ENCODE measurements at places on chromosomes 1 and 21. TPM values are rescaled to one million over a fixed set of nuclear protein-coding genes. Genes with fewer than 3 reads are reported as not detected.

GPR37L1 gene
- total RNA-seq, result not detected

PDE9A gene
- total RNA-seq, result 1.2 TPM

C1orf174 gene
- 61.5 TPM for total RNA-seq

TMEM200B gene
- total RNA-seq, result not detected

ADGRB2 gene
- total RNA-seq, result 12.8 TPM

AMY1B gene
- total RNA-seq, result not detected

TUFT1 gene
- total RNA-seq, result 7.2 TPM

SPTA1 gene
- not detected for total RNA-seq

PAQR6 gene
- 2.6 TPM for total RNA-seq

CD164L2 gene
- 0.40 TPM for total RNA-seq

GRCh38 chr1:209183195-209183594, 400.3 kb upstream of the CAMK1G start:
- no peaks in the 10 kb centered on the region for H3K4me1 ChIP-seq
- DNase-seq, result no peak
- no peak overlapping the region for H3K27ac ChIP-seq
- no peaks in the 10 kb centered on the region for H3K27me3 ChIP-seq
- H3K4me3 ChIP-seq, result no peak overlapping the region

- no peaks in the 10 kb centered on the region for H3K27me3 ChIP-seq
- DNase-seq, result no peak
- H3K36me3 ChIP-seq, result no peaks in the 10 kb centered on the region
- no peaks in the 10 kb centered on the region for H3K4me1 ChIP-seq
Observed at GRCh38 chr1:227938911-227939790, 8.6 kb downstream of the WNT9A start.

- DNase-seq, result no peak
- peaks cover 35% of the 10 kb centered on the region for H3K36me3 ChIP-seq
- H3K4me3 ChIP-seq, result no peak overlapping the region
Observed at GRCh38 chr21:41913230-41913629, 34.1 kb upstream of the PRDM15 start.

DNA sequence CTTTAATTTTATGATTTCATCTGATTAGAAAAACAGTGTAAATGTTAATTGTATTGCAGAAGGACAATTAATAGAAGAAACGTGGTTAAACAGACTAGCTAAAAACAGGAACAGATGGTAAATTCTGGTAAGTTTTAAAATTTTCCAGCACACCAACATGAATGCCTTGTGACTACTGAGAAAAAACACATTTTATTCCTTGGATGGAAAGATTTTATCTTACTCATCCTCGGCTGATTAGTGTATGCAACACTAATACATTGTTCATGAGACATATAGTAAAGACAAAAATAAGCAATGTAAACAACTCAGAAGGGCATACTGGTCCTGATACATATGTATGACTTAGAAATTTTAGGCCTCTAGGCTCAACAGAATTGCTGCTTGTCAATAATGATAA, 4.9 kb upstream of the AK5 start:
- H3K36me3 ChIP-seq, result no peaks in the 10 kb centered on the region
- H3K4me1 ChIP-seq, result peaks cover 12% of the 10 kb centered on the region
- no peak for DNase-seq
- no peak overlapping the region for H3K4me3 ChIP-seq

DNA sequence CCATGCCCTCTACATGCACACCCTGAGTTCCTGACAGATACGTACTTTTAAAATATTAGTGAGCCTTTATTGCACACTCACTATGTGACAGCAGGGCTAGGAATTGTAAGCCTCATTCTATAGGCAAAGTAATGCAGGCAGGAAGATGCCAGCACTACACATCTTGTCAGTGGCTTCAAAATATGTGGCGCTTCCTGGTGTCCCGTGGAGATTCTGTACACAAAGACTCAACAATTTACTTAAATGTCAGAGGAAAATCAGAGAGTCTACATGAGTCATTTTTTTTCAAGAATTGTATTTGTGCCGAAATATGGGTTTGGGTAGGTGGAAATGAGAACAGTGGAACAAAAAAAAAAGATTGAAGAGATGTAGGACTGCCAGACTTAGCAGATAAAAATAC, 27.6 kb downstream of the RNASEL start:
- H3K27me3 ChIP-seq, result no peaks in the 10 kb centered on the region
- H3K27ac ChIP-seq, result no peak overlapping the region
- no peak overlapping the region for H3K4me3 ChIP-seq
- DNase-seq, result no peak

- H3K36me3 ChIP-seq, result no peaks in the 10 kb centered on the region
- H3K27me3 ChIP-seq, result peaks cover 22% of the 10 kb centered on the region
- no peak overlapping the region for H3K27ac ChIP-seq
Observed at GRCh38 chr1:234214129-234214910, 158.9 kb upstream of the COA6 start.

DNA sequence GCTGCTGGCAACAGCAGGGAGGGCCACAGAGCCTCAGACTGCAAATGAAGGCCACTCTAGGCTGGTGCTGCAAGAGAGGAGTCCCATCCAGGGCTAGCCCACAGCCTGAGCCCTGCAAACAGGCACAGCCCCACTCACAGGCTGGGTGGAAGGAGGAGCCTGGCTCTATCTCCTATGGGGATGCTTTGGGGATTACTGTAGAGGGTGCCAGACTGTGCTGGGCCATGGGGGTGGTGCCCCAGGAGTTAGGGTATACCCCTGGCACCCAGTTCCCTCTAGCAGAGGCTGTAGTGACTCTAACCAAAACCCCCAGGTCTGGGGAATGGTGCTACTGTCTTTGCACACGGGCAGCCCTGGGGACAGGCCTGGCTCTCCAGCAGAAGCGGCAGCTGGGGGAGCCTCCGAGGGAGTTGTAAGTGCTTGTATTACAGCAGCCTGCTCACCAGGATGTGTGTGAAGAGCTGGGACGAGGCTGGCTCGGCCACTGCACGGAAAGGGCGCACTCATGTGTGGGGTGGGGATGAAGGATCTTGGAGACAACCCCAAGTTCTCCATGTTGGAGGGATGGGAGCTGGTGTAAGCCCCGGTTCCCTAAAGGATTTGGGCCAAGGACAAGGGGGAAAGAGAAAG, 23.4 kb upstream of the EVA1B start:
- peaks cover 57% of the 10 kb centered on the region for H3K36me3 ChIP-seq
- no peak overlapping the region for H3K27ac ChIP-seq
- no peak overlapping the region for H3K4me3 ChIP-seq
- H3K27me3 ChIP-seq, result no peaks in the 10 kb centered on the region

DNA sequence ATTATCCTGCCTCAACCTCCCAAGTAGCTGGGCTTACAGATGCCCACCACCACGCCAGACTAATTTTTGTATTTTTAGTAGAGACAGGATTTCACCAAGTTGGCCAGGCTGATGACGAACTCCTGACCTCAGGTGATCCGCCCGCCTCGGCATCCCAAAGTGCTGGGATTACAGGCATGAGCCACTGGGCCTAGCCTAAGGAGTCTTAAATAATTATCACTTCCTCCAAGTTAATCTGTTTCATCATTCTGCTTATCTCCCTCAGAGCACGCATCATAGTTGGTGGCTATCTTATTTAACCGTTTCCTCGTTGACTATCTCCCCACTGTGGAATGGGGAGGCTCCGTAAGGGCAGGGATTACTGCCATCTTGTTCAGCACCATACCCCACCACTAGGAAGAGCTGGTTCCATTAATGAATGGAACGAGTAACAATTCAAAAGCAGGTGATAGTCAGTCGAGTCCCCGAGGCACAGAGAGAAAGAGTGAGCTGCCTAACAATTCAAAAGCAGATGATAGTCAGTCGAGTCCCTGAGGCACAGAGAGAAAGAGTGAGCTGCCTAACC, 52.7 kb downstream of the GLUL start:
- DNase-seq, result no peak
- H3K36me3 ChIP-seq, result no peaks in the 10 kb centered on the region
- no peaks in the 10 kb centered on the region for H3K27me3 ChIP-seq
- H3K27ac ChIP-seq, result no peak overlapping the region

DNA sequence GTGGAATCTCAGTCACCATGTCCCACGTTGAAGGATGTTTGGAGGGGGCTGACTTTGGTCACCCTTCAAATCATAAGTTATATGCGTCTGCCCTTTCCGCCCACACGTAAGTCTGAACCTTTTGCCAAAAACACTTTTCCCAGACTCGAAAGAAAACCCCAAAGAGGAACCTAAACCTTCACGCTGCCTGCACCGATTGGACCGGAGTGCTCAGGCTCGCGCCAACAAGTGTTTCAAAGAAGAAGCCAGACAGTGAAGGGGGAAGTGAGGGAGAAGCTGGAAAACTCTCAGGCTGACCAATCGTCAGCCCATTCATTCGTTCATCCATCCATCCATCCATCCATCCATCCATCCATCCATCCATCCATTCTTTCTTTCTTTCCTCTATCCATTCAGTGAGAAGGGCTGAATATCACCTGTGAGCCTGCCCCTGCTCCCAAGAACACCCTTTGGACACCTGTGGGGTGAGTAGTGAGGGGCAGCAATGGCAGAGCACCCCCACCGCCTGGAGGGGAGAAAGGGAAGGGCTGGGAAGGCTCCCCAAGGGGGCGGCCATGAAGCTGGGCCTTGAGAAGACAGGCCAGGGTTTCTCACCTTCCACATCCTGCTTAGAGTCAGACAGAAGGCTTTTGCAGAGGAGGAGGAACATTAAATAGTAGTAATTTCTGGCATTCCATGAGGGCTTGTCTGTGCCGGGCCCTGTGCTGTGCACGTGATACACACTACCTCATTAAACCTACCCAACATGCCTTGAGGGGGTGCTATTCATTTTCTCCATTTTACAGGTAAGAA, 27.1 kb upstream of the RUNX3 start:
- no peak for DNase-seq
- no peaks in the 10 kb centered on the region for H3K36me3 ChIP-seq
- H3K27ac ChIP-seq, result no peak overlapping the region
- H3K27me3 ChIP-seq, result no peaks in the 10 kb centered on the region

- no peak for DNase-seq
- H3K4me1 ChIP-seq, result no peaks in the 10 kb centered on the region
- H3K27ac ChIP-seq, result no peak overlapping the region
- H3K27me3 ChIP-seq, result no peaks in the 10 kb centered on the region
- no peak overlapping the region for H3K4me3 ChIP-seq
Observed at GRCh38 chr1:12810691-12811408, 19.7 kb downstream of the PRAMEF1 start.

- no peak for DNase-seq
- H3K27ac ChIP-seq, result no peak overlapping the region
- H3K4me3 ChIP-seq, result no peak overlapping the region
Observed at GRCh38 chr1:162168261-162168660, 98.8 kb downstream of the NOS1AP start.

- H3K4me3 ChIP-seq, result no peak overlapping the region
- H3K27me3 ChIP-seq, result no peaks in the 10 kb centered on the region
- no peaks in the 10 kb centered on the region for H3K36me3 ChIP-seq
Observed at GRCh38 chr1:162384116-162384515, 2.6 kb downstream of the C1orf226 start.

GRCh38 chr21:28588997-28589396, 403.7 kb downstream of the LTN1 start:
- no peaks in the 10 kb centered on the region for H3K4me1 ChIP-seq
- no peaks in the 10 kb centered on the region for H3K27me3 ChIP-seq
- DNase-seq, result no peak
- H3K27ac ChIP-seq, result no peak overlapping the region
- H3K36me3 ChIP-seq, result no peaks in the 10 kb centered on the region
- H3K4me3 ChIP-seq, result no peak overlapping the region

GRCh38 chr1:57133686-57134085, 167.9 kb upstream of the C8B start:
- DNase-seq, result no peak
- no peak overlapping the region for H3K4me3 ChIP-seq
- no peaks in the 10 kb centered on the region for H3K4me1 ChIP-seq
- H3K36me3 ChIP-seq, result no peaks in the 10 kb centered on the region

DNA sequence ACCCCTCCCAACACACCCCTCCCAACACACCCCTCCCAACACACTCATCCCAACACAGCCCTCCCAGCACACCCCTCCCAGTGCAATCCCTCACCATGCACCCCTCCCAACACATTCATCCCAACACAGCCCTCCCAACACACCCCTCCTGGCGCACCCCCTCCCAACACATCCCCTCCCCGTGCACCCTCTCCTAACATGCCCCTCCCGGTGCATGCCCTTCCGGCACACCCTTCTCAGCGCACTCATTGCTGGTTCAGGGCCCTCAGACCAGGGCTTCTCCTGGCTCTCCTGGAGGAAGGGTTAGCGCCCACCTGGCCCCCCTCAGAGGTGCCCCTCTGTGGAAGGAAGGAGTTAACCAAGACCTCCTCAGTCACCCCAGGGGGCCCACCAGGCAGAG, 74.5 kb upstream of the ARHGEF16 start:
- no peak for DNase-seq
- H3K36me3 ChIP-seq, result no peaks in the 10 kb centered on the region
- H3K27ac ChIP-seq, result no peak overlapping the region
- H3K4me1 ChIP-seq, result peaks cover 49% of the 10 kb centered on the region
- H3K4me3 ChIP-seq, result no peak overlapping the region

DNA sequence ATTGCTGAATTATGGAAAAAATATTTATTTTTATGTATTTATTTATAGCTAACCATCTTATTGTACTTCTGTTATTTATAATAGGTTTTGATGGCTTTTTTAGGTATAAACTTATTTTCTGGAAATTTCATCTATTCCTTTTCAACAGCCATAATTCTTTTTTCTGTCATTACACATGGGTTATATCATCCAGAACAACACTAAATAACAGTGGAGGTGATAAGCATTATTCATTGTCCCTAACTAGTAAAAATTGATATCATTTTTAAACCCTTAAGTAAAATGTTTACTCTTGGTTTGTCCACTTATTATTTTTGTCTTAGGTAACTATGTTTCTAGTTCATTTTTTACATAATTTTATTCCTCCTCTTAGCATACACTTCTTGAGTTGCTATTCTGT, 309.1 kb downstream of the USH2A start:
- no peak overlapping the region for H3K4me3 ChIP-seq
- no peaks in the 10 kb centered on the region for H3K36me3 ChIP-seq
- H3K27me3 ChIP-seq, result no peaks in the 10 kb centered on the region
- H3K4me1 ChIP-seq, result no peaks in the 10 kb centered on the region

- H3K4me3 ChIP-seq, result no peak overlapping the region
- no peak for DNase-seq
- peaks cover 2% of the 10 kb centered on the region for H3K27me3 ChIP-seq
- H3K36me3 ChIP-seq, result no peaks in the 10 kb centered on the region
- no peak overlapping the region for H3K27ac ChIP-seq
Observed at GRCh38 chr1:156852418-156852874, 6.5 kb downstream of the INSRR start.

GRCh38 chr1:184049836-184050468, 1.6 kb upstream of the TSEN15 start:
- H3K27ac ChIP-seq, result no peak overlapping the region
- H3K4me1 ChIP-seq, result no peaks in the 10 kb centered on the region
- no peak for DNase-seq
- H3K4me3 ChIP-seq, result no peak overlapping the region
- H3K27me3 ChIP-seq, result peaks cover 6% of the 10 kb centered on the region

GRCh38 chr1:2204415-2205190, 10.0 kb upstream of the FAAP20 start:
- H3K27me3 ChIP-seq, result no peaks in the 10 kb centered on the region
- H3K27ac ChIP-seq, result peak overlapping the region; percentile 72
- no peak for DNase-seq
- H3K36me3 ChIP-seq, result no peaks in the 10 kb centered on the region
- peaks cover 36% of the 10 kb centered on the region for H3K4me1 ChIP-seq

- no peaks in the 10 kb centered on the region for H3K27me3 ChIP-seq
- DNase-seq, result peak; percentile 52
- H3K4me3 ChIP-seq, result no peak overlapping the region
- H3K36me3 ChIP-seq, result no peaks in the 10 kb centered on the region
Observed at GRCh38 chr1:159197561-159198557, 6.8 kb upstream of the ACKR1 start.

GRCh38 chr1:85178396-85178795, 22.4 kb downstream of the SYDE2 start:
- no peak for DNase-seq
- no peaks in the 10 kb centered on the region for H3K36me3 ChIP-seq
- no peaks in the 10 kb centered on the region for H3K27me3 ChIP-seq
